Posterior cingulate gyrus (tissue), 11 donors: ENCODE measurements at places on chromosomes 12 and 14.

DNA sequence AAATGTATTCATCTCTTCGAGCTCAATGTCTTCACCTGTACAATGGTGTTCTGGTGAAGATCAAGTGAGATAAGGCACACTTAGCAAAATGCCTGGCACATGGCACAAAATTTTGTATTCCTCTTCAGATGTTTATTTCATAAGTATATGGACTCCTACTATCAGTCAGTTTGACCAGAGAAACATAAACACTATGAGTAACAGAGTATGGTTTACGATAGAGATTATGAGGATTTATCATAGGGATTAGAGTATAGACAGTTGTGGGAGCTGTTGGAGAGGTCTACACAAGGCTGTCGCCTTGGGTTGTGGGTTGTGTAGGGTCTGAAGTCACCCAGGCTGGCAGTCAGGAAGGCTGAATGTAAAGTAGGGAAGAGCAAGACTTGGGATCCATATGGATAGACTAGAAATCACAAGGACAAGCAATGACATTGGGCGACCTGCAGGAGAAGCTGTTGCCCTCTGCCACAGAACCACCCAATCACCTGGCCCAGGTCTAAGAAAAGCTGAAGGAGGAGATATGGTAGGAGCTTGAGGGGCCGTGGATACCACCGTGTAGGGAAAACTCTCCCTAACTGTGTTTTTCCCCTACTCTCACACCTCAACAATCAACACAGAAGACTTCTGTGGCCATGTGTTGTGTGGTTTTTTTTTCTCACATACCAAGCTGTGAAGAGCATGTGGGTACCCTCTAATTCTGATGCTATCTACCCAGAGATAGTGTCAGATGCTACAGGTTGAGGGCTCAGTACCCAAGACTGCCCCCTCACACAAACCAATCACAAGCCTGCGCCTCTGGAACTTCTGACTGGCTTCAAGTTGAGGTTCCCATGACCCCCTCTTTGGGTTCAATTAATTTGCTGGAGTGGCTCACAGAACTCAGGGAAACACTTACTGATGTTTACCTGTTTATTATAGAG lies 27.2 kb upstream of the RESF1 start:
- no peak for DNase-seq

DNA sequence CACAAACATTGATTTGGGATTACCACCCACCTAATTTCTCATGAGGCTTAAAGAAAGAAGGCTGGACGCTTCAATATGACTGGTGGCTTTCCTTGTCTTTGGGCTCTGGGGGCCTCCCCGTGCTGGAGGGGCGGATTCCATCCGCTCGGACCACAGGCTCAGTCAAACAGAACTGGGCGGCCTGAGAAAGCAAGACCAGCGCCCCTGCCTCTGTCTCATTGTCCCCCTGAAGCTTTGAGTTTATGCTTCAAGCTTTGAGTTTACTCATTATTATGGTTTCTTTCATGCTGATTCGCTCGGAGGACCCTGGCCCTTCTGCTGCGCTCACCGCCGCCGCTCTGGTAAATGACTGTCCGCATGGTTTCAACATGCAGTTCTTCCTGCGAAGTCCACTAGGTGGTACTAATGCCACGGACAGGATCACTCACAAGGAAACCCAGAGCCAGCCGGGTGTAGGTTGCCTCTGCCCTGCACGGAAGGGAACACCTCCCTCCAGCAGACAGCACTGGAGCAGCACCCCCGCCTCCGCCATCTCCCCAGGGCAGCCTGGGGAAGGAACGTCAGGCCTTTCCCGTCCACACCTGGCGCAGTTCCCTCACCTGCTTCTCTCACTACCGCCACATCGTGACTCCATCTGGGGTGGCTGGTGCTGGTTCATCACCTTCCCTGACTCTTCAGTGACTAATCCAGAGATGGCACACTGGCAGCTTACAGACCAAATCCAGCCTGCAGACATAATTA lies 13.2 kb upstream of the TIGAR start:
- DNase-seq, result peak; percentile 95

DNA sequence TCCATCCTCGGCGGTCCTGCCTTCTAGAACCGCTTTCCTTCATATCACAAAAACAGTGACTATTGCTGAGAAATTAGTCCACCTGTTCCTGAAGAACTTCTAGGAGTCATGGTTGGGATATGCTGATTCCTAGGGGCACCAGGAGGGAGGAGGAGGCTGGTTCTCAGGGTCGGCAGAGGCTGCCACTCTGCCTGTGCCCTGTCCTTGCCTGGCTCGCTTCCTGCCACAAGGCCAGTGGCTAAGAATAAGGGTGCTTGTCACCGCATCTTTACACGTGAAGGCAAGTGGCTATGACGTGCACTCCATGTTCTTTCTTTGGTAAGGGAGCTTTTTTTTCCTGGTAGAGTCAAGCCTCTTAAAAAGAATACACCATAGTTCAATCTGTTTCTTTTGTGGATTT lies 18.7 kb upstream of the DGLUCY start:
- DNase-seq, result no peak

- no peak for DNase-seq
Observed at GRCh38 chr14:78157494-78158437, 12.4 kb upstream of the NRXN3 start.

GRCh38 chr14:91317381-91318308 lies 73.1 kb upstream of the GPR68 start:
- DNase-seq, result no peak

DNA sequence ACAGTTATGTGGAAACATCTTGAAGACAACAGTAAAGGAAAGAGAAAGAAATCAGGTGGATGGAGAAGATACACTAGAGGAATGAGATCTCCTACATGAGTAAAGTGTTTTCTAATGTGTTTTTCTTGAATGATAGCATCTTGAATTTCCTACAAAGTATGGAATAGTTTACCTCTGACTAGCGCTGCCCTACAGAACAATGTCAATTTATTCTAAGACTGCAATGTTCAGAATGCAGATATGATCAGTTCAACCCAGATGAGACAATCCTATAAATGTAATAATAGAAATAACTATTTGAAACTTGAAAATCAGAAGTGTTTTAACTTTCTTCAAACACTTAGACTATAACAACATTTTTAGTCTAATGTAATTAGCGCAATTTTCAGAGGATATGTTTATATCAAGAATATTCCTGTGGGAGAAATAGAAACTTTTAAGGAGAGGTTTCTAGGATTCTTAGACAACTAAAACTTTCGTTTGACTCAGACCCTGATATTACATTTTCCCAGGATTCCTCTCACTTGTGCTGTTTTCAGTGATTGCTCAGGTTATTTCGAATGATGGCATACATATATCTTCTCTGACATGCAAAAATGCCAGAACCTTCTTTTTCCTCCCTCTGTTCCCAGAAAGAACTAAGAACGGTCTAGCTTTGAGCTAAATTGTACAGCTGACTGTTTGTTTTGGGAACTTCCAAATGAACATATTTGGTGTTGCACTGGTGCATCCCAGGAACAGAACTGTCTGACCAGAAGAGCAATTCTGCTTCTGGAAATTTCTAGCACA lies 1017.4 kb downstream of the DIO2 start:
- no peak for DNase-seq

- DNase-seq, result no peak
Observed at GRCh38 chr12:102970780-102971179, 13.3 kb downstream of the ASCL1 start.

DNA sequence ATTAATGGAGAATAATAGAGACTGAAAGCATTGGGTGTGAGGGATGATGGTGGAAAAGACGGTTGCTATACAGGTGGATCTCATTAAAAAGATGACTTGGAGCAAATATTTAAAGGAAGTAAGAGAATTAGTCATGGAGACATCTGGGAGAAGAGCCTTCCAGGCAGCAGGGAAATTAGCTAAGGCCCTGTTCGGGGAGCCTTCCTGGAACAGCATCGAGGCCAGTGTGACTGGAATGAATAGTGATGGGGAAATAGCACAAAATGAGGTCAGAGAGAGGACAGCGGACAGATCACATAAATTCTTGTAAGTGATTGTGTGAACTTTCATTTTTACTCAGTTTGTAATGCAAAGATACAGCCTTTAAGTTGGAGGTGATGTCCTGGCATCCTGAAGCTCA lies 842.3 kb downstream of the SLC6A15 start:
- no peak for DNase-seq
